Left renal cortex interstitium (tissue), 4 donors: ENCODE measurements at places on chromosomes 16 and 17.

DNA sequence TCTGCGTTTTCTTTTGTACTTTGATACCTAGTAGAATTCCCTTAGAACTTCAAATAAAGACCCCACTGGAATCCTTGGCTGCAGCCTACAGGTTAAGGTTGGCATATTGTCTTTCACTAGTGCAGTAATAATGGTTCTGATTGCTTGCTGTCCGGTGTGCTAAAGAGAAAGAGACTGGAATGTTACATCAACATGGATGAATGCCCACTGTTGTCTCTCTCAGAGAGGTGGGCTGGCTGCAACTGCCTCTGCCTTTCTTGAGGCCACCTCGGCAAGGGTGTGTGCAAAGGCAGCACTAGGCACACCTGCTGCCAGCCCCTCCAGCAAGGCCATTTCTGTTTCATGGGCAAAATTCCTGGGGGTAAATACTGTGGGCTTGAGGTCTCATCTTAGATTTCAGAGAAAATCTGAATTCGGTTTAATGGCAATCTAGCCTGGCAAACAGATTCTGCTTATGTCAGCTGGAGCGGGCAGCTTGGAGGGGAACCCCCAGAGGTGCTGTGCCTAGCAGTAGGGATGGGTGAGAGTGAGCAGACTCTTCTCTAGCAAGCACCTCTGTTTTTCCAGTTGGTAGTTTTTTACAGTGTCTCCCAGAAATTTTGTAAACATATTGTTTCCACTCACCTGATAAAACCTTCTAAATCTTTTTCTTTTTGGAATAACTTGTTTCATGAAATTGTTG lies 54.0 kb downstream of the MRTFB start:
- no peak for DNase-seq

- DNase-seq, result no peak
Measured at GRCh38 chr17:18182978-18183333, 672 bp upstream of the ALKBH5 start.

GRCh38 chr16:15658149-15658548 lies 8.1 kb downstream of the NDE1 start:
- no peak for DNase-seq

DNA sequence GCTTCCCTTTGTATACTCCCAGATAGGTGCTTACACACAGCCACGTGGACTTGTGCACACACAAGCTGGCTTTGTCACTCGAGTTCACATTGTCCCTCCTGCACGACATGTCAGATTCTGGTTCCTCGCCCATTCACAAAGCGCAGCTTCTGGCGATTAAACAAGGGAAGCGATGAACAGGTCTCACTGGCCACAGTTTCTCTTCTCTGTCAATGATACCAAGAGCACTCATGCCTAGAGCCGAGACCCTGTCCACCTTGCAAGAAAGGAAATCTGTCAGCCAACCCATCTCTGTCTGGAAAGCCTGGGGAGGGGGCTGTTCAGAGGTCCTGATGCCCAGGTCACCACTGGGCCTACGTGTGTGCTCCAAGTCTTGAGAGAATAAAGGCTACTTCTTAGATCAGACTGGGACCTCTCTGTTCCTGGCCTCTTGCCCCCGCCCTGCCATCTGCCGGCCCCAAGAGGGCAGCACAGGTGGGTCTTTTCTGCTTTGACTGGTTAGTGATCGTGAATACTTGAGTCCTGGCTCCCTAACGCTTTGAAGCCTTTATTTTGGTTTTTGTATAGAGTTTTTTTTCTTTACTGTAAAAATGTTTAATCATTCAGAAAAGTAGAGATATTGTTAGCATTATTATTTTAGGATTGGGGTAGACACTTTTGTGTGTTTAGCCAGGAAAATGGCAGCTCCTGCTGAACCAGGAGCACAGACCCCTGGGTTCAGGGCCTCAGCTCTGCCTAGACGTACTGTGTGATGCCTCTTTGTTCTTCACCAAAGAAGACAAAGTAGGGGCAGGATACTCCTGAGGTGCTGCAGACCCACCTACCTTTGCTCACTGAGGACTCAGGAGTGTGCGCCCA lies 104.7 kb downstream of the MRM1 start:
- DNase-seq, result no peak

- DNase-seq, result no peak
Measured at GRCh38 chr16:3474136-3474779, 21.0 kb downstream of the C16orf90 start.

DNA sequence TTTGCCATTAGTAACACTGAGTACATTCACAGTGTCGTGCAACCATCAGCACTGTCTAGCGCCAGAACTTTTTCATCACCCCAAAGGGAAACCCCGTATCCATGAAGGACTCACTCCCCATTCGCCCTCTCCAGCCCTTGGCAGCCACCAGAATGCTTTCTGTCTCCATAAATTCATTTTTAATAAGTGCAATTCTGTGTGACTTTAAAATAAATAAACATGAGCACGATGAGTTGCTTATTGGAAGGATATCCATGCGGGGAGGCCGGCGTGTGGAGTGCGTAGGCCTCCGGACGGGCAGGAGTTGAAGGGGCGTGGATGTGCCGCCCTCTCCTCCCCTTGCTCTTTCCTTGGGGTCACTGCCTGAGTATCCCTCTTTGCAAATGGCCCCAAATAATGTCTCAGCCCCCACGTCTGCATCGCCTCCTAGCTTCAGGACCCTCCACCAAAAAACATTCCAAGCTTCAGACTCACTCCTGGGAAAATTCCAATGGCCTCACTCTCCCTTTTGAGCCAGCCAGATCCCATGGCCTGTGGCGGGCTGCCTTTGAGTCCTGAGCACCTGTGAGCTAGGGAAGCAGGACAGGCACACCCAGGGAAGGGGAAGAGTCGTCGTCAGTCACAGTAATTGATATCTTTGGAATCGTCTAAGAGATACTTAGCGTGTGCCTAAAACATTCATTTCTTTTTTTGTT lies 306.3 kb downstream of the SEC14L1 start:
- no peak for DNase-seq

DNA sequence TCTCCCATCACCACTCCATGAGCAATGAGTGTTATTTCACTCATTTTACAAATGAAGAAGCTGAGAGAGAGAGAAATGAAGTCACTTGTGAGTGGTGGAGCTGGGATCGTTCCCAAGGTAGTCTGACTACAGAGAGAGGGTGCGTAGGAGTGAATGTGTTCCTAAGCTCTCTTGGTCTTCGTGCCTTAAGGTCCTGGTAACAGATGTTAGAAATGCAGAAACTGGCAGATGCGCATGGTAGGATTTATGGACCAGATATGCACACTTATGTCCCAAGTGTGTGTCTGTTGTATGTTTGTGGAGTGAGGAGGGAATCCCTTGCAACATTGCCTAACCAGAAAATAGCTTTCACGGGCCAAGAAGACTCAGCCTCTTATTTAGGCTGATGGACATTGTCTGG lies 93.2 kb upstream of the ZNF469 start:
- no peak for DNase-seq

GRCh38 chr17:60916043-60916442 lies 238.4 kb downstream of the BCAS3 start:
- no peak for DNase-seq

- DNase-seq, result no peak
Measured at GRCh38 chr16:84314814-84315213, 20.1 kb downstream of the WFDC1 start.

GRCh38 chr16:48972236-48972635 lies 309.4 kb downstream of the CBLN1 start:
- DNase-seq, result no peak

DNA sequence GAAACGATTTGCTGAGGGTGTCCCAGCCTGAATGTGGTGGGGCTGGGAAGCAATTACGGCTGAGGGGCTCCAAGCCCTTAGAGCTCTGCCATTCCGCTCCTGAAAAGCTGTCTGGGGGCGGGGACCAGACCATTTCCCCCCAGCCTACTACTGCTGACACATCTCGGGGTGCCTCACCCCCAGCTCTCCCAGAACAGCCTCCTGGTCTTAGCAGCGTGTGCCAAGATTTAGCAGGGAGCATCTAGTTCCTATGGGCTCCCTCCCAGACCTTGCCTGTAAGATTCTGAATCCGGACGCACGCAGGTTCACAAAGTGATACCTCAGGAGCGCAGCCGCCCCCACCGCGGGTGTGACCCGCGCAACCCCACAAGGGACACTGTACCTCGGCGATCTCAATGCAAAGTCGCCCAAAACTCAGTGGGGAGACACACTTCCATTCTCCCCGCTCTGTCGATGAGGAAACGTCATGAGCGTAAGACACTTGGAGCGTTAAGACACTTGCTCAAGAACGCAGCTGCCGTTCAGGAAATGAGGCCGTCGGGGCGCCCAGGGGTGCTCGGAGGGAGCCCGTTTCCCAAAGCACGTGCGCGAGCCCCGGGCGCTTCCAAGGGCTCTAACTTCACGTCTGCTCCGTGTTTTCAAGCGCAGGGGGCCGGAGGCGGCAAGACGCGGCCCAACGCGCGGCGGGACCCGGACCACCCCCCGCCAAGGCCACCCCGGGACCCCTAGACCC lies 629 bp downstream of the GEMIN4 start:
- DNase-seq, result no peak

GRCh38 chr17:57553526-57553925 lies 191.6 kb downstream of the CCDC182 start:
- no peak for DNase-seq

DNA sequence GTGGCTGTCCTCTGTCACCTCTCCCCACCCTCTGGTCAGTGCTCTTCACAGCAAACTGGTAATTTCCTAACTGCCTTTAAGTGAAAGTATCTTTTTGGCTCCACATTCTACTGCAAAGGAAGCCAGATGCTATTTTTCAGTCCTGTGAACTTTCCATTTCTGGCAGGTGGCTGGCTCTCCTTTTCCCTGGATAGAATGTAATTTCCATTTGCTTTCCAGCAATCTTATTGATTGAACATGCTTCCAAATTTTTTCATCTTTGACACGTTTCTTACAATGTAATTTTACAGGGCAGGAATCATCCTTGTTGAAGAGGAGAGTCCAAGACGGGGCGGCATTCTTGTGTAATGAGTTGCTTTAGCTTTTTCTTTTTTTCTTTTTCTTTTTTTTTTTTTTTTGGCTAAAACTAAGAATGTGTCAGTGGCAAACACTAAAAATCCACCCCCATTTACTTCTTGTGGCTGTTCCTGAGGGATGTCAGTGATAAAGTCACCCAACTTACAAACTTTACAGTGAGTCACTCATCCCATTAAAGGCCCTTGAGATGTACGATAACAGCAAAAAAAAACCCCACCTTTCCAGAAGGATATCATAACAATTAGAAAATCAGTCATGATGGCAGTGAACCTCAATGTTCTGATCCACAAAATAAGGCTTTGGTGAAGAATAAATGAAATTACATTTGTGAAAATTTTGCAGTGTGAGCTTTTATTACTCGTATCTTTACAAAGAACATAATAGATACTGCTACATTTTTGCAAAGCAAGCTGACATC lies 29.4 kb upstream of the PRKCA start:
- no peak for DNase-seq

- no peak for DNase-seq
Measured at GRCh38 chr17:83201206-83202001, 122.0 kb downstream of the METRNL start.

DNA sequence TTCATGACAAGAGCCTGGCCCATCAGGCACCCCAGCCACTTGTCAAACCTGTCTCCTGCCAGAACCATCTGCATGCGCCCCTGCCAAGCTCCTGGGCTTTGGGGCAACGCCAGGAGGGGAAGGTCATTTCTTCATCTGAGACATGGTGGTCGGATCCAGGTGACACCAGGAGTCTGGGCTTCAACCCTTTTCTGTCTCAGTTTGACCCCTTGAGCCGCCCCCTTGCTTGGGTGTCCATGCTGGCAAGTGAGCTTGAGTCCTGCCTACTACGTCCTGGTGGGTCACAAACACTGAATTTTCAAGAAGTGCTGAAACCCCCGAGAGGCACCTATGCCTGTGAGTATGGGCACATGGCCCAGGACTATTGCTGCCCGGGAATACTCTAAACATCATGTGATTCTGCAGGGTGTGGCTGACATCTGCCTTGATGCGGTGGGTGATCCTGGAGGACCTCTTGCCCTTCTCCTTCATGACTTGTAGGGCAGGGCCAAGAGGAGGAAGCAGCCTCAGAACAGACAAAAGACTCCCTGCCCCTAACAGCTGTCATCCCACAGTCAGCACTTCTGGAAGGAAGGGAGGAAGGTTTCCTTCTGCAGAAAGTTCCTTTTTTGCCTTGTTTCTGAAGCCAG lies 43.4 kb downstream of the TNFRSF13B start:
- no peak for DNase-seq

GRCh38 chr17:57585341-57586195 lies 159.5 kb downstream of the CCDC182 start:
- no peak for DNase-seq

DNA sequence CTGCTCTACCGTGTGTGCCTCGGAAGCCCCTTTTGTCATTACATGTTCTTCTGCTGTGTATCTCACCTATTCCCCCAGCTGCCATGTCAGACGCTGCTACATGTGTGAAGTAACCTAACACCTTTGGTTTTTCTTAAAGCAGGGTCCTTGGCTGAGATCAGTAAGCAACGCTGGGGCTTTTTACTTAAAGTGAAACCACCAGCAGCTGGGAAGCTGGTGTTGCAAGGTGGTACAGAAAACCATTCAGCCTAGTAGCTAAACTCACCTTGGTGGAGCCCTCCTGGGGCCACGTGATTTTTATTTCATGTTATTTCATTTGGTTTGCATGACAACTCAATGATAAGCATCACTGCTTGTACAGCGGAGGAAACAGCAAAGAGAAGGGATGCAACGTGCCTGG lies 62.6 kb downstream of the PLCG2 start:
- no peak for DNase-seq

GRCh38 chr17:29929006-29929532 lies 959 bp downstream of the SSH2 start:
- DNase-seq, result no peak

- DNase-seq, result no peak
Measured at GRCh38 chr17:29059281-29059680, 16.3 kb downstream of the PIPOX start.

DNA sequence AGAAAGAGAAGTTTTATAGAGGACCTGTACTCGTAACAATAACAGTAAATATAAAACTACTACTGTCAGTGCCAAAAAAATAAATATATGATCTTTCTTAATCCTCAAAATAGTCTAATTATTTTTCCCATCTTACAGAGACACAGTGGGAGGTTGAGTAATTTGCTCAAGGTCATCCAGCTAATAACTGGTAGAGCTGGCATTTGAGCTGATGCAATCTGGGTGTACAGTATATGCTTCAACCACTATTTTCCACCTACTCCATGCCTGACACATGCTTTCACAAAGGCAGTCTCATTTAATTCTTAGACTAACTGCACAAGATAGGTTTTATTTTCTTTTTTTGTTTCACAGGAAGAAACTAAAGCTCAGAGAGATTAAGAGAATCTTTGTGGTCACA lies 33.6 kb downstream of the PIGL start:
- no peak for DNase-seq

- no peak for DNase-seq
Measured at GRCh38 chr17:40457964-40458791, 14.9 kb downstream of the IGFBP4 start.
